ENCODE measurements at places on chromosomes 2 and 18. TPM values are rescaled to one million over a fixed set of nuclear protein-coding genes. Genes with fewer than 3 reads are reported as not detected.

MSTN gene
- total RNA-seq: 0.10 TPM

PPIG gene
- 33.7 TPM for total RNA-seq

MC5R gene
- not detected for total RNA-seq

ALLC gene
- 0.26 TPM for total RNA-seq

PLCL1 gene
- 19.1 TPM for total RNA-seq

POTEI gene
- total RNA-seq: not detected

ATP8B1 gene
- total RNA-seq: 6.4 TPM

IL1R2 gene
- 3.9 TPM for total RNA-seq

SERPINB10 gene
- not detected for total RNA-seq

TMEM169 gene
- total RNA-seq: 0.13 TPM

OSR1 gene
- total RNA-seq: 59.7 TPM

PSMD14 gene
- 35.0 TPM for total RNA-seq

OTOF gene
- total RNA-seq: not detected

TMEM18 gene
- 12.2 TPM for total RNA-seq

SOX11 gene
- 0.42 TPM for total RNA-seq

HOXD8 gene
- total RNA-seq: 1.3 TPM

APCDD1 gene
- total RNA-seq: 48.3 TPM

NYAP2 gene
- not detected for total RNA-seq

DNAJC27 gene
- 8.3 TPM for total RNA-seq

CD8B gene
- 1.8 TPM for total RNA-seq

CDH2 gene
- total RNA-seq: 178 TPM

C2orf66 gene
- total RNA-seq: 0.18 TPM

TMEM247 gene
- not detected for total RNA-seq

CHRNA1 gene
- total RNA-seq: 0.16 TPM

SLC5A6 gene
- 21.4 TPM for total RNA-seq

ST6GAL2 gene
- total RNA-seq: 0.89 TPM

IL37 gene
- total RNA-seq: not detected

POLR1B gene
- total RNA-seq: 9.4 TPM

GPAT2 gene
- total RNA-seq: 8.3 TPM

SCLY gene
- total RNA-seq: 10.9 TPM
